Activated naive CD4-positive, alpha-beta T cell treated with Interleukin-2 at 50 U/mL for 16 hours (primary cell): ENCODE measurements at places on chromosomes 7 and 10.

DNA sequence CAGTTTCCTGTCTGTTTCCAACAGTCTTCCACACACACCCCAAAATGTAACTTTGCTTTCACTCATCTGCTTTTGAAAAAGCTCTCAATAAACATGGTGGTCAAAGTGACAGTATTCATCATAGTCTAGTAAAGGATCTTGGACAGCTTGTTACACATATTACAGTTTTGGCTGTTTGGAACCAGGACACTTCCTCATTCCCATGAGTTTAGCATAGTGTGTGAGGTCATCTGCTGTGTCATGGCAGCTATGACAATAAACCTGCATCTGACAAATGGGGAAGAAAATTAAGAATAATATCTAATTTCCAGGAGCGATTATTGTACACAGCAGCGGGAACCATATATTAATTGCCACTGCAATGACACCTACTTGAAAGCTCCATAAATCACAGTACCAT, 184.3 kb upstream of the SLC26A5 start:
- no peak for DNase-seq

DNA sequence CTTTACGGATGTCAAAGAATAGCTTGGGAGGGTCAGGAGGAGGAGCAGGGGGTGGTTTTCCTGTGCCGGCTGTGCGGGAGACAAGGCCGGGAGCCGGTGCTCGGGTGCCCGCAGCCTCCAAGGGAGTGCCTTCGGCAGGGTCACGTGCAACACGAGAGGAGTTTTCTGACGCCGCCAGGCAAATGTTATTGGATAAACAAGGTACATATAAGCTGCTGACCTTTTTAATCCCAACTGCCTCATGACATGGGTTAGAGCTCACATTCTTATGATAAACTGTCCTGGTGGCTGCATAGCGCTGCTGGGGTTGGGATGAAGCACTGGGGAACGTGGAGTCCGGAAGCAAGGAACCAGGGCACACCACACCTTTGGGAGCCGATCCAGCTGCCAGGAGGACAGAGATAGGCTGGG, 124.8 kb upstream of the PDLIM1 start:
- DNase-seq: no peak

- no peak for DNase-seq
These were observed 67.3 kb upstream of the NPY start for GRCh38 chr7:24216576-24217125.

GRCh38 chr7:85186521-85187241, at the start of gene SEMA3D:
Gene SEMA3D, minus strand, starts transcription at chr7:85187056. Its CDS starts 65,165 bp downstream, at chr7:85121891.
- no peak for DNase-seq

GRCh38 chr10:117322260-117322659, 53.0 kb downstream of the PDZD8 start:
- no peak for DNase-seq

- no peak for DNase-seq
These were observed 32.3 kb downstream of the RPS24 start for GRCh38 chr10:78066012-78066411.

DNA sequence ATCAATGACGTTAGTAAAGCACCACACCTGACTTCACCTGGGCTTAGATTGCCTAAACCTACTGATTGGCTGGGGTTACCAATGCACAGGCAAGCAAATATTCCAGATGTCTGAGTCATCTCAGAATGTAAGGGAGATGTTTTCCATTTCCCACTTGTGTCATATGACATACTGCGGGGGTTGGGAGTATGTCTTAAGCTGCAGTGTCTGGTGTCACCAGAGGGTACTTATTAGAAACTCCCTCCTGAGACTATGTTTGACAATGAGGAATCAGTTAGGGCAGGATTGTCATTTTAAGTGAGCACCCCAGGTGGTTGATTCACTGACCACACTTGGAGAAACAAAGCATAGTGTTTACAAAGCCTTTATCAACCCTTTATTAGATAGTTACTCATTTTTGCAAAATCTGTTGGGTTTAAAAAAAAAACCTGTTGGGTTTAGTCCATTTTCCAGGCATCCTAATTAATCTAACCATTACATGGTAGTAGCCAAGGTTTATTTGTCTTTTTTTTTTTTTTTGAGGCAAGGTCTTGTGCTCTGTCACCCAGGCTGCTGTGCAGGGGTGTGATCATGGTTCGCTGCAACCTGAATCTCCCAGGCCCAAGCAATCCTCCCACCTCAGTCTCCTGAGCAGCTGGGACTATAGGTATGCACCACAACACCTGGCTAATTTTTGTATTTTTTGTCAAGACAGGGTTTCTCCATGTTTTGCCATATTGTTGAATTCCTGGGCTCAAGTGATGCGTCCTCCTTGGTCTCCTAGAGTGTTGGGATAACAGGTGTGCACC, 72.5 kb downstream of the CDK6 start:
- no peak for DNase-seq

DNA sequence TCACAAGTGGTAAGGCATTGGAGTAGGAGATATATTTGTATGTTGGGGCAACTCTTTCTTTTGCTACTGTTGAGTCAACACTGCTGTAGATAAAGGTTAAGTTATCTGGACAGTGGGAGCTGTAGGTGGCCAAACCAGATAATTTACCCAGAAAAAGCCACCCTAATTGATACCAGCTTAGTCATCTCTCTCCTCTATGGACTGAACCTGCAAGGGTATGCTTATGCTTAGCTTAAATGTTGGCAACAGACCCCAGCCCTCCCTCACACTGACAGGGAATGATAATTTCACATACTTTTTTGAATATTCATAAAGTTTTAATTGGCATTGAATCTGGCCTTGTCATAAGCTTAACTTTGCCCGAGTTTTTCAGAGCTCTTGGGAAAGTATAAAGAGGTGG, 66.3 kb downstream of the CREB5 start:
- no peak for DNase-seq

- no peak for DNase-seq
These were observed 53.1 kb downstream of the SLC16A12 start for GRCh38 chr10:89482256-89482655.

- no peak for DNase-seq
These were observed 47.2 kb downstream of the MALSU1 start for GRCh38 chr7:23346316-23346715.

DNA sequence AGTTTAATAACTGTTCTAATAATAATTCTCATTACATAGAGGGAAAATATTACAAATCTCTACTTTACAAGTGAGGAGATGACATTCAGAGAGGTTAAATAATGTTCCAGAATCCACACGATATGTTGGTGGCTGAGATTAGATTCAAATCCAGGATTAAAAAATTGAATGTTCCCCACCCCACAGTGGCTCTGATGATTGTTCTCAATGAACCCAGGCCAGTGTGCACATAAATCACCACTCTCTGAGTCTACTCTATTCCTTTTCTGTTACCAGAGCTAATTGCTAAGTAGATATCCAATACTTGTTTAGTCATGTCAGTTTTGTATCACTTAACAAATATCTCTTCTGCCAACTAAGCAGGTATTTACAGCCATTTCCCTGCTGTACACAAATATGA, 281.0 kb downstream of the ABCA13 start:
- DNase-seq: no peak

DNA sequence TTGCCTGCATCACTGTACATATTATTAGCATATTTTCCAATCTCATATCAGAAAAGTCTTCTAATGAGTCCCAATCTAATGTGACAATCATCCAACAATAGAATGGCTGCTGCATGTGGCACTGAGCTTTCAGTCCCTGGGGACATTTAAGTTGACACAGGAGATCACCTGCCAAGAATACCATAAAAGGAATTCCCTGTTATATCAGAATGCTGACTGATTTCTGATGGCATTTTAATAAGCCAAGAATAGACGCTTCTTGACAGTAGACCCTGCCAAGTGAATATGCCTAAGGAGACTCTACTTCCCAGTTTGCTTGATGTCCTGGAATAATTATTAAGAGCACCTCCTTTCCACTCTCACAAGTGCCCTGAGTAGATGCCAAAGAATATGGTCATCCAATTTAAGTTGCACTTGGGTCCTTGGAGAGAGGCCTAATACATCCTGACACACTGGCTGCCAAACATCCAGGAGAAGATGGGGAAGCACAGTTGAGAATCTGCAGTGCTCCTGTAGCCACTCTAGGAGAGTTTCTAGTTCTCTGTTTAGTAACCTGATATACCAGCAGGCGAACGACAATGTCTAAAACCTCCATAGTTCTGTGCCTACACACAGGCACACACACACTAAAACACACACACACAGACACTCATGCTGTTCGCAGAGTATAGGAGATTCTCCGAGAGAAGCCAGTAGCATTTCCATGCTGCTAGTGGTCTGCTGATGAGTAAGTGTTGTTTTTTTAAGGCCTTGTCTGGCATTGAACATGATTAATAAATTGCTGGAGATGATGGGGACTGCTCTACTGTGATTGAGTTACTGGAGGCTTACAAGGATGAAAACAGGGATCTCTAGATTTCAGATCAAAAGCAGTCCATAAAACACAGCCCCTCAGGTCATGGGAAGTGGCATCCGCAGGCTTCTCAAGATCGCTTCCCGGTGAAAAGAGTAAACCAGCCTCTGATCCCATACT, 369.6 kb downstream of the KCNMA1 start:
- DNase-seq: no peak

DNA sequence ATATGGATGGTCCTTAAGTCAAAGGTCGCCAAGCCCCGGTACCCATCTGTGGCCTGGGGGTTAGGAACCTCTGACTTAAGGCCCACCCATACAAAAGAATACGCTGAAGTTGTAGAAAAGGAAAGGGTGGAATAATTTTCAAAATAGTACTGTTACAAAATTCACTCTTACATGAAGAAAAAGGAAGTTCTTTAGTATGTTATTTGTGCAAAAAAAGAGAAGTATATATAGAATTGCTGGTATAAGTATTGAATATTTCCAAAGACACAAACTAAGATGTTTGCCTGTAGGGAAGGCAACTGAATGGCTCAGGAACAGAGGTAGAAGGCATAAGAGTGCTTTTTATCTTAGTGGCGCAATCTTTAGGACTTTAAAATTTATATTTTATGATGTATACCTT, 78.7 kb downstream of the PRLHR start:
- DNase-seq: no peak

DNA sequence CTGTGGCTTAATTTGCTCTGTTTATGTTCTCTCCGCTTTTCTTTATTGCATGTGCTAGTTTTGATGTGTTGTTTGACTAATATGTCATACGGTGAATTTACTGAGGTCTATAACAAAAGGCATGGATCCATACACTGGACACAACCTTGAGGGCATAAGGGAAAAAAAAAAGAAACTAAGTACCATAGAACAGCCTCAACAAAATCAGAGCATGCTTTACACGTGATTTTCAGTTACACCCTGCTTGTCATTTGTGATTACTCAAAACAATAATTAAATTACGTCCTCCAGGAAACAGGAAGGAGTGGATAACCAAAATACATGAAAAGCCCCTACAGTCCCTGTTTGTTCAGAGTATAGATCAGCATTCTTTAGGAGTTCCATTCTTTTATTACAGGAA, 150.5 kb downstream of the CRPPA start:
- DNase-seq: no peak

DNA sequence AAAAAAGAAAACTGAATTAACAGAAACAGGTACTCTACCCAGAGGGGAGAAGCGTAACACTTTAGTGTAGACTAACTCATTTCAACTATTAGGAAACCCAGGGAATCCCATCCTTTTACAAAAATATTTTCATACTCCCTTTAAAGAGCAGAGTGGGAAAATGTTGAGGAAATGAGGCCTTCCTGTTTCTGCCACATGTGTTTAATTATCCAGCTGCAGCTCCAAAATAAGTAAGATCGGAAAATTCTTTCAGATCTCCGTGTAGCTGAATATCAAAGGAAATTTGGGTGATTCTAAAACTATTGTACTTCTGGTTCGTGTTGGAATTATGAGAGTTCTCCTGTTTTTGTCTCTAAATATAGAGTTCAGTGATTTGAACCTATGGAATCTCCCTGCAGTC, 58.0 kb upstream of the CAV2 start:
- no peak for DNase-seq

DNA sequence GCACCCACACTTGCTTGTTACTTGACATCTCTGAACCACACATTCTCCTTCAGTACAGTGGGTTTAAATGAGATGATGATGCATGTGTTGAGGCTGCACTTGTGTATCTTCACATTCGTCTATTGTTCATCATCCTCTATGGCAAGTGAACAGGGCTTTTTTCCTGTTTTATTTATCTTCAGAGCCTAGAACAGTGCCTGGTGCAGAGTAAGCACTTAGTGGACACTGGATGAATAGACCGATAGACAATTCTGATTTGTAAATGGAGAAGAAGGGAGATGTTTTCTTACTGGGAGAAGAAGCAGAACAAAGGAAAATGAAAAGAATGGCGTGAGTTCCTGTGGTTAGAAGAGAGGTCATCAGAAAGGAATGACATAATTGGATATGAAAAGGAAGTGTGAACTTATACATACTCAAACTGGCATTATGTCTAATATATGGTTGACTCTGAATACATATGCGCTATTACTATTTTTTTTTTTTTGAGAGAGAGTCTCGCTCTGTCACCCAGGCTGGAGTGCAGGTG, 99.7 kb downstream of the AVL9 start:
- no peak for DNase-seq

DNA sequence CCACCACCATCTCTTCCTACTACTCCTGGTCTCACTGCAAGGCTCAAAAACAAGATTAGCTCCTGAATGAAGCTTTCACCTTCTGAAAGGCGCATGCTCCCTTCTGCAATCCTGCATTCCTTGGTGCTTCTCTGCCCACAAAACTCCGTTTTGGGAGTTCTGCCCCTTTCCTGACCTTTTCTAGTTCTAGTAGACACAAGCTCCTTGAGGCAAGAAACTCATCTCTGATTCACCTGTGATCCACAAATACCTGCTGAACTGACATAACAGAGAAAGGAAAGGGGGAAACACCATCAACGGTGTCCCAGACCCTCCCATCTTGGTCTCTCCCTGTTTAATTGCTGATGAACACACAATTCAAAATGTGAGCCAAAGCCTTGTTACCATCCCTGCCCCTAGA, 64.0 kb upstream of the EGR2 start:
- DNase-seq: no peak

DNA sequence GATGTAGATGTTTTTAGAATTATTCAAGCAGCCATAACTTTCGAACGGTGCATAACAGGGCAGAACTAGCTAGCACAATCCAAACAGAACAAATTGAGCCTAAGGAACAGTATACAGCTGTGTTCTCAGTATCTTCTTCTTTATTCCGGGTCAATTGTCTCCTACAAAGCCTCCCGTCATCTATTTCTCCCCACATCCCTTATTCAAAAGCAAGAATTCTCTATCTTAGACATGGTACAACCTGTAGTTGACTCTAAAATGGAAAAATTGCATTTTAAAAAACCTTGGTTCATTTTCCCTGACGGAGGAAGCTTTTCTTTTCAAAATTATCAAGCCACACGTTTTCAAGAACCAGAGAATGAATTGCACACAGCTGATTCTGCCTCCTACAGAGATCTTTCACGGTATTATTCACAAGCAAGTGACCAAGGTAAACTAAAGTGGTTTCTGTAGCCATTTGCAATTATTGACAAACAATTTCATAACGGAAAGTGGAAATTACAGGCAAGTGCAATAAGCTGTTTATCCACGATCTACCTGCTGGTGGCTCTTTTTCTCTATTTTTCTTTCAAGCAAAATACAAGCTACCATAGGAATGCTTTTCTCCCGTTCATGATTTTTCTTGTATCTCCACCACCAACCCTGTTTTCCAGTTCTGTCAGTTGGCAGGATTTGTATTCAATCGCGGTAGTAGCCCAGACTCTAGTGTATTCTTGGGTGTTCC, 2.3 kb downstream of the GRM8 start:
- DNase-seq: no peak
